Effector memory CD4-positive, alpha-beta T cell (primary cell): ENCODE measurements at places on chromosomes 3 and 15.
A peak's percentile ranks its signal among the peaks of the same experiment; 100 is the strongest.

- no peak for DNase-seq
Observed at GRCh38 chr15:65081270-65081669, 4.7 kb downstream of the KBTBD13 start.

DNA sequence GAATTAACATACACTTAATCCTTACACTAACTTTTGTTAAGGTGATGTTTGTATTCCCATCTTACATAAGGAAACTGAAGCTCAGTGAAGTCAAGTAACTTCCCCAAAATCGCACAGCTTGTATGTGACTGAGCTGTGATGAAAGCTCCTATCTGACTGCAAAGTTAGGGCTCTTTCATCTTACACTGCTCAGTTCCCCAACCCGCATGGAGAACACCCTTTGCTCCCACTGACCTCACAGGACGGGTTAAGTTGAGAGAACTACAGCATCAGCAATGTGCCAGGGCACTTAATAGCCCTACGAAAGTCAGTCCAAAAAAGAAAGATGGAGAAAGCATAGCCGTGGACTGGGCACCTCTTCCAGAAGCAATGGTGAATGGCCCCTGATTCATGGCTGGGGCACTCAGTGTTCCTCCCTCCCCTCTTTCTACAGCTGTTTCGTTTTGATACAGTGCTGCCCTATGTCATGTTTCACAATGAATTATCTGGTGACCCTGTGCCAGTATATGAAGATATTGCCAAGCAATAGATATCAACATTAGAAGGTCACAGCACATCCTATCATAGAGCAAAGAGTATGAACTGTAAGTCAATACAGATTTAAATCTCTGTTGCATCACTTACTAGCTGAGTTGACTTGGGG, 38.0 kb downstream of the CADPS start:
- DNase-seq = no peak

- no peak for DNase-seq
Observed at GRCh38 chr3:143170676-143171075, 51.1 kb downstream of the CHST2 start.

GRCh38 chr3:12034440-12034839, 30.3 kb downstream of the SYN2 start:
- no peak for DNase-seq

DNA sequence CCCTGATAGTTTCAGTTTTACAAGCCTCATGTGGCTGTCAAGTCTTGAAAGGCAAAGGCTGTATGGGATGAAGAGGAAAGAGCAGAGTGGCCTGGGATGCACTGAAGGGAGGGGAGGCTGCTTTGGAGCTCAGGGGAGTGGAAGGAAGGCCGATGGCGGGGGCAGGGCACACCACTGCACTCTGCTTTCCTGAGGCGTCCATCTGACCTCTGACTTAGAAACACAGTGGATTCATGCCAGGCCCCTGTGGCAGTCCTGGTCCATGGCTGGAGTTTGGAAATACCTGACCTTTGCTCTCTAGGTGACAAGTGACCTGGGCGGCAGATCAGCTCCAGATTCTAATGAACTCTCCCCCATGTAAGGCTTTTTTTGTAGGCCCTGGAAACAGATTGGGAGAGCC, 19.0 kb downstream of the FAH start:
- no peak for DNase-seq

DNA sequence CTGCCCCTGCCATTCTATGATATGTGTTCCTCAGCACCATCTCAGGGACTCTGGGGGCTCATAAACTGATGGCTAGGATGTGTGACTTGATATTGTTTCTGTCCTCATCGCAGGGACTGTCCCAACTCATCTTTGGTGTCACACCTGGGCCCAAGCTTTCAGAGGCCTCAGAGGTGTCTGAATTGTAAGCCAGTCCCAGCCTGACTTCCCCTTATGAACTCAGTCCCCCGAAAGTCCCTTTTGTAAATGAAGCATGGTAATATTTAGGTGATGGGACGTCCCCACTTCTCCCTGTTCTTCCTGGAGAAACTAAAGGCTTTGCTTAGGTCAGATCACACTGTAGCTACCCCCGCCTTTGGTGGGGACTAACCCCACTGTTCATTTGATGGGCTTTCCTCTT, 142.4 kb upstream of the TLE3 start:
- DNase-seq = no peak

GRCh38 chr15:50257924-50258323, 7.6 kb downstream of the HDC start:
- DNase-seq = no peak

GRCh38 chr3:53744351-53744750, 101.9 kb downstream of the CHDH start:
- DNase-seq = no peak

DNA sequence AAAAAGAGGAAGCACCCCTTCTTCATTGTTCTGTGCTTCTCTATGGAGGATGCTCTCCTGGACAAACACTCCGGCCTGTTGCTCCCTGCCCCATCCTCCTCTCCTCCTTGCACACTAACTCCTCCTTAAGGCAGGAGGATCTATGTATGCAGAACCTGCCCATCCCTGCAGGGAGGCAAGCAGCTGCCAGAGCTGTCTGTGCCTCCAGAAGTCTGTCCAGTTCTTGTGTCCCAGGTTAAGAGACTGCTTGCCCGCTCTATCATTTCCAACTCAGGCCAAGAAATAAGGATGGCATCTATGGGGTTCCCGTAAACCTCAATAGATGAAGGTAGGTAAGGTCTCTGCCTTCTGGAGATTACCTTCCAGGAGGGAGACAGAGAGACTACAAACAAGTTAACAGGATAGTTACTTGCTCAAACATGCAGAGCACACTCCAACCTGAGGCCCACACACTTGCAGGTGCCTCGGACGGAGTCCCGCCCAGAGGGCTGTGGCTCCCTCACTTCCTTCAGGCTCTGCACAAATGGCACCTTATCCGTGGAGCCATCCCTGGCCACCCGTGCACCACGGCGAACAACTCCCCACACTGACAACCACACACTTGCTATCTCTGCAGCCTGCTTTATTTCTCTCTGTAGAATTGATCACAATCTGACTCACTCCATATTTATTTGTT, 6.9 kb downstream of the XXYLT1 start:
- DNase-seq = no peak

DNA sequence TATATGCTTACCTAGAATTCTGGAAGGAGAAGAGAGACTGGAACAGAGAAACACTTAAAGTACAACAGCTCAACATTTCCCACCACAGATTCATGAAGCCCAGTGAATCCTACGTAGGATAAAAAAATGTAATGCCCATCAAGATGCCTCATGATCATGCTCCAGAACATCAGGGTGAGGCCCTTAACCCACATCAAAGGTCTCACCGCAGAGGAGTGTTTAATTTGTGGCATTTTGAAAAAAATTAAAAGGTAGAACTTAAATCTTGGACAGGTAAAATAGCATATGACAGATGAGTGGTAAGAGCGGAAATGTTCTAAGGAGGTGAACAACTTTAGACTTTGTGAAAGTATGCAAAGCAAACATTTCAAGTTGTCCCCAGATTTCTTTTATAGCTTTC, 9.7 kb upstream of the SLC6A20 start:
- DNase-seq = no peak

DNA sequence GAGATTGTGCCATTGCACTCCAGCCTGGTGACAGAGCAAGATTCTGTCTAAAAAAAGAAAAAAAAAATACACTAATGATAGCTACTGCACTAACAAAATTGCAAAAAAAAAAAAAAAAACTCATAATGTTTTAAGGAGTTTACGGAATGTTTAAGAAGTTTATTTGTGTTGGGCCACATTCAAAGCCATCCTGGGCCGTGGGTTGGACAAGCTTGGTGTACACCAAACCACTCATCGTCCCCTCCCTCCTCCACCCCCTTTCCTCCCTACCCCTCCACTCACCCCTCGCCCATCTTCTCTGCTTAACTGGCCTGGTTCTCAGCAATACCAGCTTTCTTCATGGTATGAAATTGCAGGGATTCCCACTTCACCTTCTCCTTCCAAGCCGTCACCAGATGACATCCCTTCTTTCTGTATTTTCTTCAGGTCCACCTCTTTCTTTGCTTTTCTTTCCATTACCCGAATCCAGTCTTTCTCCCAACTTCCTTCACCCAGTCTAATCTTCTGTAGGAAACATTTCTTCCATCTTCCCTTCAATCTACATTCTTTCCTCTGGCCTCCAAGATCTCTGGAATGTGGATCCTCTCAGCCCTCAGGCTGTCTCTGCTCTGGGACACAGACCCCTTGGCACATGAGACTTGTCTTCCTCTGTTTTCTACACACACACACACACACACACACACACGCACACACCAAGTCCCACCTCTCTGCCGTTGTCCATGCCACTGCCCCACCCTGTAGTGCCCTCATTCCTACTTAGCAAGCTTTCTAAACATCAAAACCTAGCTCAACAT, 3.5 kb upstream of the MESP1 start:
- DNase-seq = no peak

- DNase-seq = no peak
Observed at GRCh38 chr15:100525436-100525835, 3.3 kb downstream of the CERS3 start.

- no peak for DNase-seq
Observed at GRCh38 chr3:120420360-120420759, 30.4 kb downstream of the FSTL1 start.

- DNase-seq = no peak
Observed at GRCh38 chr3:150174179-150174578, 203.5 kb upstream of the PFN2 start.

GRCh38 chr3:117735481-117736101, 1026.0 kb downstream of the TUSC7 start:
- DNase-seq = no peak

DNA sequence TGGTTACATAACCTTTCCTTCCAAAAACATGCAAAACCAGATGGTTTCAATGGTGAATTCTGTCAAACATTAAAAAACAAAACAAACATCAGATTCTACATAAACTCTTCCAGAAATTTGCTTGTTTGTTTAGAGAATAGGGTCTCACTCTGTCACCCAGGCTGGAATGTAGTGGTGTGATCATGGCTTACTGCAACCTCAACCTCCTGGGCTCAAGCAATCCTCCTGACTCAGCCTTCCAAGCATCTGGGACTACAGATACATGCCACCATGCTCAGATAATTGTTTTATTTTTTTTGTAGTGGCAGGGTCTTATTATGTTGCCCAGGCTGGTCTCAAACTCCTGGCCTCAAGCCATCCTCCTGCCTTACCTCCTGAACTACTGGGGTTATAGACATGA, 36.1 kb downstream of the FBXL2 start:
- DNase-seq = no peak

DNA sequence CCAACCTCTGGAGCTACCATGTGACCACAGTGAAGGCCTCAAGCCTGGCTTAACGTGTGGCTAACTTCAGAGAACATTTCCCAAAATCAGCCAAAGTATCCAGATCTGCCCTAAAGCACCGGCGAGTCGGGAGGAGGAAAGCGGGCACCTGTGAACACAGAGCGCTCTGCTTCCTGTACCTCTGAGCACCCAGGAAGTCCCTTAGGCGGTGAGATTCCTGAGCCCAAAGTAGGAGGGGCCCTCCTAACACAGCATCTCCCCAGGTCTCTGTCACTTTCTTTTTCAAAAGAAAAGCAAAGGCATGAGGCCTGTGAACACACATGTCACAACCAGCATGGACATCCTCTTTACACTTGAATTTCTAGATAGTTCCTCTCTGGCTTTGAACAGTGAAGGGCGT, 944 bp upstream of the EIF4E3 start:
- DNase-seq = peak; percentile 40

- DNase-seq = no peak
Observed at GRCh38 chr3:131360191-131360755, 21.3 kb upstream of the NUDT16 start.

- no peak for DNase-seq
Observed at GRCh38 chr3:114671741-114672510, 378.1 kb downstream of the TIGIT start.

GRCh38 chr3:112116748-112117186, 16.3 kb downstream of the GCSAM start:
- DNase-seq = no peak

DNA sequence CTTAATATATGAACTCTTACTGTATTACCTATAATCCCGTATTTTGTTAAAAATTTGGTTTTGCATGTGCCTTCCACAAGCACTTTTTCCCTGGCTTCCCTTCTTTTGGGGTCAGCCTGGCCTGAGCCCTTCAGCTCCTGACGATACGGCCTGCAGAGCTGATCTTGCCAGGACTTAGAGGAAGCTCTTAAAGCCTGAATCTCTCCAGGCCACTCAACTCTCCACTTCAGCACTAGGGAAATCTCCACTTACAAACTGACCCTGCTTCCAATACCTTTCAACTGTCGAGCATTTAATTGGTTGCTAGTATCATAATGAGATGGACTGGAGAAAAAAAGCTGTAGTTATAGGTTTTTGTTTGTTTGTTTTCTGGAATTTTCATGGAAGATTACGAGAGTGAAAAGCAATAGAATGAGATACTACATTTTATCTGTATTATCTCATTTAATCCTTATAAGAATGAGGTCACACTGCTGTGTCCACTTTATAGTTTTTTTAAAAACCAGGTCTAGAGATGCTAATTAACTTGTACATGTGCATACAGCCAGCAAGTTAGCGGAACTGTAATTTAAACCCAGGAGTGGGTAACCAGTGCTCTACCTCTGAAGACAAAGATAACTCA, 54.8 kb downstream of the ZBTB38 start:
- no peak for DNase-seq

DNA sequence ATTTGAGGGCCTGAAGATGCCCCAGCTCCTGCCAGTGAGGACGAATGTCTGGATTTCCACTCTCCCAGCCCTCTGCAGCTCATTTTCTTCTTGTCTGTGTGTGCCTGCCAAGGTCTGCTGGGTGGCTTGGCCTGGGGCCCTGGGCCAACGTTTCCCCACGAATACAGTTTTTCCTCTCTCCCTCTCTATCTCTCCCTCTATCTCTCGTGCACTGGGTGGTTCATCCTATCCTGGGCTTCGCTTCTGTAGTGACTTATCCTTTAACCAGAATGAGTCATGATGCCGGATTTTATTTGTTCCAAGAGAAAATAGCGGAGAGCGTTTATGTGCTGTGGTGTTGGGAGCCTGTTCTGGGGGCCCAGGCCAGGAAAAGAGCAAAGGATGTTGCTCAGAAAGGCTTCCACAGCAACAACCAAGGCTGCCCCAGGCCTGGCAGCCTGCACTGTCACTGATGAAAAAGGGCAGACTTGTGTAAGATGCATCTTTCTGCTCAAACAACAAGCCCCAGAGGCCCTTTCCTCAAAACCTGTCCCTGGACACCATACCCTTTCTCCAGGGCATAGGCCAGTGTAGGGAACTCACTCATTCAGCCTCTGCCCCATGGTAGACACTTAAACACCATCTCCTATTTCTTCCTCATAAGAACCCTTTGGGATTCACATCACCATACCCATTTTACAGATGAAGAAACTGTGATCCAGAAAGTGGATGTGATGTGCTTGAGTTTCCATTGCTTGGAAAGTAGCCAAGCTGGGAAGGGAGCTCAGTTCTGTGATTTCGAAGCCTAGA, 47.3 kb downstream of the ITGA11 start:
- no peak for DNase-seq

DNA sequence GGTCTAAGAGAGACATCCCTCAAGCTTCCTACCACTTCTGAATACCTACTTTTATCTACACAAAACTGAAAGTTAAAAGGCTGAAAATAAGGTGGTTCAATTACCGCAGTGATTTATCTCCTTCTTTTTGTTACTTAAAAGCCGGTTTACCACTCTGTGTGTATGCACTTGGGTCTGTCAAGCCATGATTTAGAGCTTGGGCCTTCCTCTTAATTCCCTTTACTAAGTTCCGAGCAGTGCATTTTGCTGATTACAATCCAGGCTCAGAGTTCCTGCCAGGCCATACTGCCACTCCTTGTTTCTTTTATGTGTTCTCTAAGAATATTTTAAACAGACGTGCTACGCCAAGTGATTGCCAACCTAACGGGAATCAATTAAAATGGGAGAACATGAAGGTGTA, 16.5 kb downstream of the KCTD6 start:
- no peak for DNase-seq

- DNase-seq = no peak
Observed at GRCh38 chr15:74121858-74122257, 8.5 kb upstream of the ISLR2 start.

GRCh38 chr3:14410106-14410502, 7.7 kb downstream of the SLC6A6 start:
- no peak for DNase-seq
